ENCODE measurements at places on chromosomes 16 and 17.
A peak's percentile ranks its signal among the peaks of the same experiment; 100 is the strongest.

DNA sequence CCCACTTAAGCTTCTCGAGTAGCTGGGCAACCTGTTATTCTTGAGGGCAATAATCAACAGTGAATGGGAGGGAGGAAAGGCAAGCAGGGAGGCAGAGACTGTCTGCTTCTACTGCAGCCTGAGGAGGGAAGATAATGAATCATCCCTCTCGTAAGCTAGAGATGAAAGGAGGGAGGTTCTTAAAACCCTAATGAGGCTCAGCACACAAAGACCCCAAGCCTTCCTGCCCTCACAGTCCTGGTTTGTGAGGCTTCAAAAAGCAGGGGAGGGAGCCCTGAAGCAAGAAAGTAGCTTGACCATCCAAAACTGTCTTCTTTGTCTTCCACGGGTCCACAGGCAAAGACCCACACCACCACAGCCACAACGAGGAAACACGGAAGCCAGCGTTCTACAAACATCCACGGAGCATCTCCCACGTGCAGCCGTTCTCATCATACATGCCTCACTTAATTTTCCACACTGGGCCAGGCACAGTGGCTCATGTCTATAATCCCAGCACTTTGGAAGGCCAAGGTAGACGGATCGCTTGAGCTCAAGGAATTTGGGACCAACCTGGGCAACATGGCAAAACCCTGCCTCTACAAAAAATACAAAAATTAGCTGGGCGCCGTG, 1.8 kb downstream of the PIK3R5 start:
- no peak for DNase-seq
- H3K27ac ChIP-seq = no peak overlapping the region
- no peaks in the 10 kb centered on the region for H3K36me3 ChIP-seq
- H3K4me1 ChIP-seq = no peaks in the 10 kb centered on the region
- peak overlapping the region; percentile 49 for H3K4me3 ChIP-seq

DNA sequence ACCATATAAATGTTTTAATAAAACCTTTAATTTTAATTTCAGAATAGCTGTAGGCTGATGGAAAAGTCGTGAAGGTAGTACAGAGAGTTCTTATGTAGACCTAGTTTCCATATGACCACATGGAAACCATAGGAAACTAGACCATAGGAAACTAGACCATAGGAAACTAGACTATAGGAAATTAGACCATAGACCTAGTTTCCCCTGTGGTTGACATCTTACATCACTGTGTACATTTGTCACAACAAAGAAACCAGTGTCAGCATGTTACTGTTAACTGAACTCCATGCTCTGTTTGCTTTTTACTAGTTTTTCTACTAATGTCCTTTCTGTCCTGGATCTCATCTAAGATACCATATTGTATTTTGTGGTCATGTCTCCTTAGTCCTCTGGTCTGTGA, 14.6 kb downstream of the NUDT7 start:
- DNase-seq = no peak
- H3K4me1 ChIP-seq = no peaks in the 10 kb centered on the region
- H3K36me3 ChIP-seq = no peaks in the 10 kb centered on the region
- no peaks in the 10 kb centered on the region for H3K27me3 ChIP-seq

DNA sequence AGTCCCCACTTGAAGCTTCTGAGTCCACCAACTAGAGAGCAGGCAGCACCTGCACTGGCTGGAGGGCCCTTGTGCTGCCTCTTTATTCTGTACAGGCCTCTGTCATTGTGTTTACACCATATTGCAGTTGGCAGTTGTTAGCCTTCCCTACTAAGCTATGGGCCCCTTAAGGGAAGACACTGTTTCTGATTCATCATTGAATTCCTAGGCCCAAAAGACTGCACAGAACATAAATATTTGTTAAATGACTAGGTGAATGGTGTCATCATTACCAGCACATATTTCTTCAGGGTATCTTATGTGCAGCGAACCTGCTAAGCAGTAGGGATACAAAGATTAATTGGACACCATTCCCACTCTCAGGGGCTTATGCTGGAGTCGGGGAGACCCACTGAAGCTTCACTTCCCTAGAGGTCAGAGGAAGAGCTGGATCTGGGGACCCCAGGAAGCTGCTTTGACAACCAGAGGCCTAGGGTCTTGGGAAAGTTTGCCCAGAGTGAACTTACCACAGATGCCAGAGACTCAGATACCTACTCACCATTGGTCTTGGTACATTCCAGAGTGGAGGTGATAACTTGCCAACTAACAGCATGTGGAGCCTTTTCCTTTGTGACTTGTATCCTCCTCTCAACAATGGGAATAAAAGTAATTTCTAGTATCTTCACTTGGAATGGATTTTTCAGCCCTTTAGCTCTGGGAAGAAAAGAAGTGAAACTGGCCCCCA, 28.7 kb upstream of the DDX52 start:
- no peak for DNase-seq
- no peak overlapping the region for H3K27ac ChIP-seq
- H3K4me1 ChIP-seq = no peaks in the 10 kb centered on the region
- H3K27me3 ChIP-seq = no peaks in the 10 kb centered on the region
- H3K4me3 ChIP-seq = no peak overlapping the region

- peak overlapping the region; percentile 33 for H3K27ac ChIP-seq
- H3K4me1 ChIP-seq = peaks cover 90% of the 10 kb centered on the region
- H3K27me3 ChIP-seq = no peaks in the 10 kb centered on the region
- DNase-seq = no peak
- H3K4me3 ChIP-seq = peak overlapping the region; percentile 49
Observed at GRCh38 chr16:88759245-88759975, 25.6 kb downstream of the PIEZO1 start.

- peaks cover 7% of the 10 kb centered on the region for H3K36me3 ChIP-seq
- H3K27me3 ChIP-seq = peaks cover 25% of the 10 kb centered on the region
- H3K4me1 ChIP-seq = peaks cover 37% of the 10 kb centered on the region
- peak overlapping the region; percentile 59 for H3K4me3 ChIP-seq
- DNase-seq = no peak
Observed at GRCh38 chr16:67653789-67654402, 6.2 kb downstream of the ACD start.

- H3K27me3 ChIP-seq = no peaks in the 10 kb centered on the region
- H3K27ac ChIP-seq = no peak overlapping the region
- H3K36me3 ChIP-seq = no peaks in the 10 kb centered on the region
- H3K4me1 ChIP-seq = no peaks in the 10 kb centered on the region
- H3K4me3 ChIP-seq = no peak overlapping the region
- DNase-seq = no peak
Observed at GRCh38 chr16:88956546-88957432, 20.2 kb downstream of the CBFA2T3 start.

GRCh38 chr17:57744195-57745170, 616 bp downstream of the CCDC182 start:
- no peak for DNase-seq
- H3K36me3 ChIP-seq = no peaks in the 10 kb centered on the region
- H3K4me1 ChIP-seq = no peaks in the 10 kb centered on the region
- no peak overlapping the region for H3K4me3 ChIP-seq

DNA sequence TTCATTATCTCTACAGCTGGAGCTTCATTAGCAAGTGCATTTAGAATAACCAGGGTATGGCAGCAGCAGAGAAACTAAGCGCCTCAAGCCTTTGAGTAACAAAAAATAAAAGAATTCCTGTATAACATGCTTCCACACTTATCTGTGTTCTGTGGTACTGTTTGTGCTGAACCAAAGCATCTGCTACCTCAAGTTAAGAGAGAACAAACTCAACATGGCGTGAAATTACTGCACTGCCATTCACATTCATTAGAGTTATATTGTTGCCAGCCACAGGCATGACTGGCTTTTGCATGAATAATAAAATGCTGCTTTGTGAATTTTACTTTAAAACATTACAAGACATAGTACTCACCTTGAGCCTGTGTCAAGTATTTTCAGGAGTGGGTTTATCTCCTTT, 76.6 kb downstream of the NLK start:
- H3K4me1 ChIP-seq = no peaks in the 10 kb centered on the region
- H3K36me3 ChIP-seq = peaks cover 10% of the 10 kb centered on the region
- H3K27ac ChIP-seq = no peak overlapping the region
- no peak overlapping the region for H3K4me3 ChIP-seq

- peaks cover 8% of the 10 kb centered on the region for H3K4me1 ChIP-seq
- no peak overlapping the region for H3K4me3 ChIP-seq
- H3K36me3 ChIP-seq = peaks cover 76% of the 10 kb centered on the region
- no peaks in the 10 kb centered on the region for H3K27me3 ChIP-seq
- no peak overlapping the region for H3K27ac ChIP-seq
- no peak for DNase-seq
Observed at GRCh38 chr17:82397449-82398335, 20.5 kb upstream of the HEXD start.

DNA sequence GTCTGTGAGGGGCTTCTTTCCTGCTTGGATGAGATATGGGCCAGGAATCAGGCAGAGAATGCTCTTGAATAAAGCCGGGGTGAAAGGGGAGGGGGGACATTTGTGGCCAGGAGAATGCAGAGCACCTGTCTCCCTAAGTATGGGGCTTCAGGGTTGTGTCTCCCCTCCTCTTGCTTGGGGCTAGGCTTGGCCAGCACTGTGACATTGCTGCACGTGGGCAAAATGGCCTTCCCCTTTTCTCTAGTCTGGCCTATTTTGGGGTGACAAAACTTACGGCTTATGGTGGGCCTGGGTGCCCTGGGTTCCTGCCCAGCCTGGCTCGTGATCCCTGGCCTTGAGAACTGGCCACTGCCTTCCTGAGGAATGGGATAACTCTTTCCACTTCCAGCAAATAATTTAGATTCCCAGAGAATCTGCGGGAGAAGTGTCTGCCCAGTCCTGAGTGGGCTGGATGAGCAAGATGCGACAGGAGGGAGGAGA, 5.6 kb downstream of the NFE2L1 start:
- peak overlapping the region; percentile 98 for H3K27ac ChIP-seq
- H3K4me3 ChIP-seq = peak overlapping the region; percentile 34
- no peak for DNase-seq

- no peak for DNase-seq
- H3K4me1 ChIP-seq = peaks cover 50% of the 10 kb centered on the region
- no peaks in the 10 kb centered on the region for H3K36me3 ChIP-seq
- H3K4me3 ChIP-seq = no peak overlapping the region
- H3K27me3 ChIP-seq = no peaks in the 10 kb centered on the region
- peak overlapping the region; percentile 71 for H3K27ac ChIP-seq
Observed at GRCh38 chr16:57643147-57643874, 14.9 kb downstream of the ADGRG1 start.

- H3K27me3 ChIP-seq = no peaks in the 10 kb centered on the region
- H3K36me3 ChIP-seq = no peaks in the 10 kb centered on the region
- no peak for DNase-seq
- no peak overlapping the region for H3K27ac ChIP-seq
- H3K4me1 ChIP-seq = no peaks in the 10 kb centered on the region
- no peak overlapping the region for H3K4me3 ChIP-seq
Observed at GRCh38 chr16:16850274-16850673, 471.3 kb downstream of the NPIPA7 start.

DNA sequence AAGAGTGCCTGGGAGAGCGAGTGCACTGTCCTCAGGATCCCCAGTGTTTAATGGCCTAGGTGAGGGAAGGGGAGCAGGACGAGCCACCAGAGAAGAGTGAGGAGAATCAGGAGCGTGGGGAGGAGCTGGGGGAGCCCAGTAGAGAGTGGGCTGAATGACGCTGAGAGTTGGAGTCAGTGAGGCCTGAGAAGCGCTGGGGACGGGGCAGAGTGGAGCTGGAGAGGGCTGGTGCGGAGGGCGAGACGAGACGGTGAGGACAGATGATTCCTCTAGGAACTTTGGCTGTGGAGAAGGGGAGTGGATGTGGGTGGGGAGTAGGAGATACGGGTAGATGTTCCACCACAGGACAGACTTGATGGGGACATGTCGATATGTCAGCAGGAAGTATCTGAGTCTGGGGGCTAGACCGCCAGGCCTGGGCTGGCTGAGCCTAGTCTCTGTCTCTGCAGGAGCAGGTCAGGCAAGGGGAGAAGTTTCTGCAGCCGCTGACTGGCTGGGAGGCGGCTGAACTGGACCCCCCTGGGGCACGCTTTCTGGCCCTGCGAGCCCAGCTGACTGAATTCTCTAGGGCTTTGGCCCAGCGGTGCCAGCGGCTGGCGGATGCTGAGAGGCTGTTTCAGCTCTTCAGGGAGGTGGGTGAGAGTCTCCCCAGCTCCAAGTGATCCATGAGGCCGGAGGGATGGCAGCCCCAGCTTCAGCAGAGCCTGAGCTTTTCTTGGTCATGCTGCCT, 4.7 kb downstream of the PLEKHG4 start:
- H3K27ac ChIP-seq = no peak overlapping the region
- no peak overlapping the region for H3K4me3 ChIP-seq
- H3K36me3 ChIP-seq = no peaks in the 10 kb centered on the region
- peaks cover 3% of the 10 kb centered on the region for H3K4me1 ChIP-seq

GRCh38 chr17:48162306-48162934, 54.9 kb downstream of the SNX11 start:
- no peak overlapping the region for H3K4me3 ChIP-seq
- H3K4me1 ChIP-seq = no peaks in the 10 kb centered on the region
- H3K27me3 ChIP-seq = peaks cover 15% of the 10 kb centered on the region
- no peak overlapping the region for H3K27ac ChIP-seq

GRCh38 chr16:19269098-19269497, 16.4 kb upstream of the CLEC19A start:
- no peaks in the 10 kb centered on the region for H3K36me3 ChIP-seq
- no peak for DNase-seq
- no peak overlapping the region for H3K4me3 ChIP-seq
- H3K4me1 ChIP-seq = no peaks in the 10 kb centered on the region

GRCh38 chr17:39205112-39205526, 5.0 kb downstream of the RPL19 start:
- peaks cover 42% of the 10 kb centered on the region for H3K36me3 ChIP-seq
- no peak overlapping the region for H3K4me3 ChIP-seq
- peaks cover 6% of the 10 kb centered on the region for H3K27me3 ChIP-seq
- peaks cover 48% of the 10 kb centered on the region for H3K4me1 ChIP-seq

DNA sequence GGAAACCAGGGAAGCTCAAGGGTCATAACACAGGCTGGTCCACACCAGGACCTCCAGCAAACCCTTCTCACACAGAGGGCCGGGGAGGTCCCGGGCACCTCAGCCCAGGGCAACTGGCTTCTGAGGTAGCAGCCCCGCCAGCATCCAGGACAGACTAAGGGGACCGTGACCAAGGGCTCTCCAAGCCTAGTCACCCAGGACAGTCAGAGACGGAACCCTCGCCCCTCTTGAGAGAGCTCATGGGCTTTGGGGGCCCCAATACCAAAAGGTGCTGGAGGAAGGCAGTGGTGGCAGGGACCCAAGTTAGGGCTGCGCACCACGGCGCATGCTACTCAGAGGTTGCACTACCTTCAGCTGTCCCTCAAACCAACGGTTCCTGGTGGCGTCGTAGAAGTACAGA, 54.9 kb downstream of the KLHDC4 start:
- no peaks in the 10 kb centered on the region for H3K4me1 ChIP-seq
- no peaks in the 10 kb centered on the region for H3K27me3 ChIP-seq
- no peak for DNase-seq
- H3K4me3 ChIP-seq = no peak overlapping the region
- H3K27ac ChIP-seq = no peak overlapping the region
- peaks cover 97% of the 10 kb centered on the region for H3K36me3 ChIP-seq

DNA sequence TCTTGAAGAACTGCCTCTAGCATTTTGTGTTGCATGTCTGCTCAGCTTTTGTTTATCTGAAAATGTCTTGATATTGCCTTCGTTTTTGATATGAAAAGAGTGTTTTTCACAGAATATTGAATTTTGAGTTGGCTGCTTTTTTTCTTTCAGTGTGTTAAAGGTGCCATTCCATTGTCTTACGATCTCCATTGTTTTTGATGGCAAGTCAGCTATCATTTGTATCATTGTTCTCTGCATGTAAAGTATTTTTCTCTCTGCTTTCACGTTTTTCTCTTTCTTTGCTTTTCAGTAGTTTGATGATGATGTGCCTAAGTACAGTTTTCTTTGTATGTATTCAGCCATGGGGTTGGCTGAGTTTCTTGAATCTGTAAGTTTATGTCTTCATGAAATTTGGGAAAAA, 57.0 kb downstream of the AIPL1 start:
- DNase-seq = no peak
- H3K4me1 ChIP-seq = peaks cover 11% of the 10 kb centered on the region
- no peaks in the 10 kb centered on the region for H3K36me3 ChIP-seq
- no peak overlapping the region for H3K4me3 ChIP-seq
- H3K27me3 ChIP-seq = peaks cover 50% of the 10 kb centered on the region
- H3K27ac ChIP-seq = no peak overlapping the region

Measured in esophagus squamous epithelium (tissue), 5 donors.